ENCODE measurements at places on chromosomes 4 and X. TPM values are rescaled to one million over a fixed set of nuclear protein-coding genes. Genes with fewer than 3 reads are reported as not detected.

MAGEE2 gene
- total RNA-seq = not detected

CLNK gene
- total RNA-seq = not detected

DNA sequence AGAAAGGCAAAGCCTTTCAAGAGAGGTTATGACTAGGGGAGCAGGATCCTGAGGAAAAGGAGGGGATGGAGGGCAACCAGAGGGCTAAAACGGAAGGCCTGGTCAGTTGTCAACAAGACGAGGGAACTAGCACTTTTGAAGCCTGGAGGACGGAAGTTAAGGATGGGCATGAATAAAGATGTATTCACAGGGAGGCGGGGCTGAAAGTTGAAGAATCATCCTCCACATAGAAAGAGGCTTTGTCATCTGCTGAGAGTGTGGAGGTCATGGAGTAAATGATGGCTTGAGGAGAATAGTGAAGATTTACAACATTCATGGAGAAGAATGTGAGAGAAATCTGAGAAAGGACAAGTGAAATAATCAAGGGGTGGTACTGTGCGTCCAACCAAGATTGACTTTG is 137.5 kb downstream of the MAGEB17 start:
- H3K27me3 ChIP-seq = no peaks in the 10 kb centered on the region
- DNase-seq = no peak
- no peaks in the 10 kb centered on the region for H3K36me3 ChIP-seq
- no peaks in the 10 kb centered on the region for H3K4me1 ChIP-seq
- H3K27ac ChIP-seq = no peak overlapping the region

DNA sequence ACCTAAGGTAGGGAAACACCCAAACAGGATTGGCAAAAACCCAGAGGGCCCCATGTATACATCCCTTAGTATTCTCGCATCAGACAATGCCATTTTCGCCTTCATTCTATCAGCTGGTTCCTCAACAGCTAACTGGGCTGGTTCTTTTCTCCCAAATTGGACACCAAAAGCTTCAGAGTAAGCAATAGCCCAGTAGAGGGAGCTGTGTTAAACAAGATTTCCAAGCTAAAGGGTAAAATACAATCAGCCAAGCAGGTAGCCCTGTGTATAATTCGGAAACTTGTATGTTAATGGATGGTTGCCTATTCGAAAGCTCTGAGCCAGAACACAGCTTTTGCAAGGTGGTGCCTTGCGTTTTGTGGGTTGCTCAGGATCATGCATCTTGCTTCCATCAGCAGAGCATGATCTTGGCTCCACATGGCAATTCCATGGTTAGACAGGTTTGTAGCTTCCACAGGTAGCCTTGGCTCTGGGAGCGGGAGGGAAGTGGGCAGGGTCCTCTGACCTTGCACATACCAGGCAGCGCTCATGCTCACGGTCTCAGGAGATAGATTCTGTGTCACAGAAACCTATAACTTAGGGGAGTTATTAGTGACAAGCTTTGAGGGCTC is 115.2 kb upstream of the LNX1 start:
- no peaks in the 10 kb centered on the region for H3K27me3 ChIP-seq
- no peak for DNase-seq
- H3K27ac ChIP-seq = no peak overlapping the region
- H3K4me3 ChIP-seq = no peak overlapping the region
- H3K36me3 ChIP-seq = no peaks in the 10 kb centered on the region
- H3K4me1 ChIP-seq = peaks cover 14% of the 10 kb centered on the region

DNA sequence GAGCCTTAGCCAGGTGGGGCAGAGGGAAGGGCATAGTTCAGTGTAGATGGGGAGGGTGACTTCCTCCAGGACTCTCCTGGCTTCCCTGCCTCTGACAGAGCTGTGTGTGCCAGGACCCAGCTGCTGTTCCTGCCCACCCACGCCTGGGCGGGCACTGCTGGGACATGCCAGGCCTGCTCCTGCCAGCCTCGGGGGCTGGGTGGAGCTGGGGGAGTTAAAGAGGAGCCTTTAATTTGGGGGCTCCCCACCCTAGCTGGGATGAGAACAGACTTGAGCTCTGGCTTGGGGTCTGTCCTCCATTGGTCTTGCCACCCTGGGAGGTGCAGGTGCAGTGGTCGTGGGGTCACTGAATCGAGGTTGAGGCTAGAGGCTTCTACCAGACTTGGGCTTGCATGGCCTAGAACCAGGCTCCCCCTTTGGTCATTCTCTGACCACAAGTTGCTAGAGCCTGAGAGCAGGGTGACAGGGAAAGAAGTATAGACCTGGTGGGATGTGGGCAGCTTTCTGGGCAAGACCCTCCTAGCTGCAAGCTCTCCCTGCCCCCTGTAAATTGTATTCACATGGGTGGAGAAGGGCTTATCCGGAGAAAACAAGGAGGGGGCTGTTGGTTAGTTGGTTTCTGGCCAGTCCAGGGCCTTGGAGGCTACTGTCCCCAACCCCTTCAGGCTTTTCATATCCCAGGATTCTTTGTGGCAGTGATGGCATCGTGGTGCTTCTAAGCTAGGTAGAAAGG is 5.7 kb downstream of the EFNB1 start:
- no peaks in the 10 kb centered on the region for H3K27me3 ChIP-seq
- no peak overlapping the region for H3K27ac ChIP-seq
- peak; percentile 42 for DNase-seq
- H3K4me3 ChIP-seq = no peak overlapping the region
